Heart left ventricle (tissue), 16 donors: ENCODE measurements at places on chromosomes 16 and 17.

DNA sequence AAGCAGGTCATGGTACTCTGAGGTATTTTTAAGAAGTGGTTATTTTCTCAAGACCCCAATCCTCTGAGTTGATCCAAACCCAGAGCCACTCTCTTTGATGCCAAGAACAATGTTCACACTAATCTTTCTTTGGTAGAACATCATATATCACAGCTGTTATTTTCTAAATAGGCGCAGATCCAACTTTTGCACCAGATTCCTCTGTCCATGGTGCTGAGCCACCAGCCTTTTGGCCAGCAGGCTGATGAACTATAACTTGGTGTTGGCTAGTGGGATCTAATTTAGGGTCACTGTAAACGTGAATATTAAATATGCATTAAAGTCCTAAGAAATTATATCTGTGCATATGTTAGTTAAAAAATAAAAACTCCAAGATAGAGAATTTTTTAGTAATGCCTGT lies 7.0 kb upstream of the ZKSCAN2 start:
- DNase-seq = no peak

DNA sequence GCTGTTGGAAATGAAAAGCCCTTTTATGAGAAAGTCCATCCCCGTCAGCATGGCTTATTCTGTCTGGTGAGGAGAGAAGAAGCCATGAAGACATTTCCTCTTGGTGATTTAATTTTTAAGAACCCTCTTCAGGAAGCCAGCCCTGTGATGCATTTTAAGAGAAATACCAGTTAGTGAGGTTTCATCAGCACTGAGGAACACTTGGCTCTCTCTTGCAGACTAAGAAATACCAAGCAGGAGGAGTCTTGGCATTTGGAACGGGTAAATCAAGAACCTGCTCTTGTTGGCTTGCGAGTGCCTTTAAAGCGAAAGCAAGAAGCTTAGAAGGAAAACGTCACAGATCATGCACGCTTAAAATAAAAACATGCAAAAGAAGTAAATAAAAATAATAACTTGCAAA lies 17.5 kb downstream of the RAB11FIP3 start:
- no peak for DNase-seq

- peak; percentile 84 for DNase-seq
These were observed 68.8 kb downstream of the AMFR start for GRCh38 chr16:56356276-56357240.

DNA sequence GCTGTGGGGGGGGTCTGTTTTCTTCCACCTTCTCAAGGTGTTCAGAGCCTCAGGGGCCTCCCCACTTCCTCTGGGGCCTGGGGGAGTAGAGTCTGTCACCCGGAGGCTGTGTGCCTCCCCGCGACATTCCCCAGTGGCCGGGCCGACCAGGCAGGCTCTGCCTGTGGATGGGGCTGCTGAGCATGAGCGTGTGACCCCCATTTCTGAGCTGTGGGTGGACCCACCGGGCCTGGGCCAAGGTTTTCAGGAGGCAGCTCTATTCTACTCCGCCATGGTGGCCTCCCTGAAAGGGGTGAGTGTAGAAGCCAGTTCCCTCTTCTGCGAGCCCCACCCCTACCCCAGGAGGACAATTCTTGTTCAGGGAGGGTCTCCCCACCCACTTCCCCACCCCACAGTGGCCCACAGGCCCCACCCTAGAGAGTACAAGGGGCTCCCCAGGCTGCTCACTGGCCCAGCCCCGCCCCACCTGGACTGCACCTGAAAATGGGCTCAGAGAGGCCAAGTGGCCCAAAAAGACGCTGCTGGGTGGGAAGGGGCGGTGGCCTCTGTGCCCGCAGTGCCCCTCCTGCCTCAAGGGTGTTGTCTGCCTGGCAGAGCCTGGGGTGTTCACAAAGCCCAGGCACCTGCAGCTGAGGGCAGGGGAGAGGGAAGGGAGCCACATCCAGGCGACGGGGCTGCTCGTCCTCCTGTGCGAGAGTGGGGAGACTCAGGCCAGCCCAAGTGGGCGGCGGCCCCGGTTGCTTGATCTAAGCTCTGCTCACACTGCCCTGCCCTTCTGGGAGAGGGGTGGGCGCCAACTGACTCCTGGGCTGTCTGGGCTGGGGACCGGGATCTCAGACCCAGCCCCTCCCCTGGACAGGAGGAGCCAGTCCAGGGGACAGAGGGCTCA lies 1.3 kb downstream of the MSLN start:
- no peak for DNase-seq

GRCh38 chr17:35404360-35404759 lies 27.9 kb downstream of the SLFN12 start:
- DNase-seq = no peak

DNA sequence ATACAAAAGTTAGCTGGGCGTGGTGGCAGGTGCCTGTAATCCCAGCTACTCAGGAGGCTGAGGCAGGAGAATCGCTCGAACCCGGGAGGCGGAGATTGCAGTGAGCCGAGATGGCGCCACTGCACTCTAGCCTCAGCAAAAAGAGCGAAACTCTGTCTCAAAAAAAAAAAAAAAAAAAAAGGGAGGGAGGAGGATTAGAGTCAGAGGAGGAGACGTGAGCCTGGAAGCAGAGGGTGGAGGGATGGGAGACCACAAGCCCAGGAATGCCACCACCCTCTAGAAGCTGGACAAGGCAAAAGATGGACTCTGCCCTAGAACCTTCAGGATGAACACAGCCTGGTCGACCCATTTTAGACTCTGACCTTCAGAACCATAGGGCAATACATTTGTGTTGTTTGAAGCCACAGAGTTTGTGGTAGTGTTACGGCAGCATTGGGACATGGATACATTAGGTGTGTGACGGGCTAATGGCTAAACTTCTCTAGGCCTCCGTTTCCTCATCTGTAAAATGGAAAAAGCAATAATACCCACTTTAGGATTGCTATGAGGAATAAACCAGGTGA lies 2.1 kb upstream of the SMIM22 start:
- peak; percentile 2 for DNase-seq

DNA sequence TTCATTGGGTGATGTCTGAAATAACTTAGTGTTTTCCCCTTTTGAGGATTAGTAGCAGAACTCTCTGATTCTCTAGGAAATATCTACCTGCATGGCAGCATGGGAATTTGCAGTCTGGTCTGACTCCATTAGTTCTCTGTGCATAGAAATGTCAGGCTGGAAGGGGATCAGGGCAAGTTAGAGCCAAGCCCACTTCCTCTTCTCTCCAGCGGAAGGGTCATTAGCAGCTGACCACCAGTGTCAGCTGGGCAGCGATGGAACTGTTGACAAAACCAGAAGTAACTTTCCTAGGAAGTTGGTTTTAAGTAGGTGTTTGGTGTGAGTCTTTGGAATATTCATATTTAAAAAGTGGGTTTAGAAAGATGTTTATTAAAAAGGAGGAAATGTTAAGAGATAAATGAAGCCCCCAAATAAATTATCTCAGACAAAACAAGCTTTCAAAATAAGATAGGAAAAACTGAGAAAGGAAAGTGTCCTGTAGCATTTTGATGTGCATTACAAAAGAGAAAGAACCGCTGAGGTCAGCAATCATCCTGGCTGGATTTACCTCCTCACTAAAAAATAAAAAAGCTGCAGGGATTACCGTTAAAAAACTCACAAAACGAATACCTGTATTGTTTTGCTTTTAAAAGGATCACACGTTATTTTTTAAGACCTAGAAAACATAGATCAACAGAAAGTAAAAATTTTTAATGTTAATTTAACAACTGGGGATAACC lies 32.4 kb upstream of the MMD start:
- no peak for DNase-seq

GRCh38 chr17:610276-610675 lies 104.4 kb downstream of the VPS53 start:
- DNase-seq = no peak

DNA sequence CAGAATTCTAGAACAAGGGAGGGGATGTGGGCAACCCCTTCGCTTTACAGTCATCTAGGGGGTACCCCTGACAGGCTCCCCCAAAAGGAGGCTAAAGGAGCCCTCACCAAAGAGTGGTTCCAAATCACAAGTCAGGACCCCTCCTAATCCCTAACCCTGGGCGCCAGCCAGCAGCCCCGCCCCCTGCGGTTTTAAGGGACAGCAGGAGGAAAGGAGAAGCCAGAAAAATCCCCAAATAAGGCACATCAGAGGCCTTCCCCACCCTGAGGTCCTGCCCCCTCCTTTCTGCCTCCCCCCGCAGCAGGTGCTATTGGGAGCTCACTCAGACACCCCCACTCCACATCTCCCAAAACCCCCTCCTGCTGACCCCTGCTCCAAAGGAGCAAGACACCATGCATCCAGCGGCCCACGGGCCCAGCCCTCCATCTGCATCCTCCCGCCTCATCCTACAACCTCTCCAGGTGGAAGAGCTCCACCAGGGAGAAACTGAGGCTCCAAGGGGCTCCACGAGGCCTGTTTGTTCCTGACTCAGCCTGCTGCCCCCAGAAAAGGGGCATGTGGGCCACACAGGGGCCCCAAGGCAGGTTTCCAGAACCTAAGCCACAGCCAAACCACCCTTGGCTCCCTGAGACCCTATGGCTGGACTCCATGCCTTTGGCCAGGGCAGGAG lies 93.5 kb downstream of the GOSR1 start:
- no peak for DNase-seq

- no peak for DNase-seq
These were observed 50.3 kb upstream of the TOX3 start for GRCh38 chr16:52597073-52597771.

- no peak for DNase-seq
These were observed 31.3 kb downstream of the CLEC19A start for GRCh38 chr16:19316846-19317245.

- DNase-seq = peak; percentile 74
These were observed 2.5 kb upstream of the ZNF423 start for GRCh38 chr16:49858200-49859124.

DNA sequence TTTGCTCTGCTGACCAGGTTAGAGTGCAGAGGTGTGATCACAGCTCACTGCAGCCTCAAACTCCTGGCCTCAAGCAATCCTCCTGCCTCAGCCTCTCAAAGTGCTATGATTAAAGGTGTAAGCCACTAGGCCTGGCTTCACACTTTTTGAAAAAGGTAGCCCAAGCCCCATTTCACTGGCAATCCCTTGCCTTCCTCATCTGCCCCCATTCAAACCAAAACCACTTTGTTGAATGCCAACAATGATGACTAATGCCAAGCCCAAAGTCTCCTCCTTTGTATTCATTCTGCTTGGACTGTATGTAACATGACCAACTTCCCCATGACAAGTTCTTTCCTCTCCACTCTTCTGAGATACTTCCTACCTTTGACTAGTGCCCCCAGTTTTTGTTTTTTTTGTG lies 33.1 kb downstream of the N4BP1 start:
- DNase-seq = no peak

DNA sequence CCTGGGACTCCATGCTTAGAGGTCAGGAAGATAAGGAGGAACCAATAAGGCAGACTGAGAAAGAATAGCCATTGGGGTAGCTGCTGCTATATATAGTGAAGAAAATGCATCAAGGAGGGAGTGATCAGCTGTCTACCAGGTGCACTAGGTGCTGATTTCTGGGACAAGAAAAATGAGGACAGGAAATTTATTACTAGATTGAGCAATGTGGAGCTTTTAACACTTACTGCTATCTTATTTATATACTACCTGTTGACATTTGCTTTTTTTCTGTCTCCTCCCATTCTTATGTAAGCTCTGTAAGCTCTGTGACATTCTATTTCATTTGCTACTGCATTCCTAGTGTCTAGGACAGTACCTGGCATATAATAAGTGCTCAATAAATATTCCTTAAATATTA lies 53.7 kb upstream of the DHX40 start:
- no peak for DNase-seq

DNA sequence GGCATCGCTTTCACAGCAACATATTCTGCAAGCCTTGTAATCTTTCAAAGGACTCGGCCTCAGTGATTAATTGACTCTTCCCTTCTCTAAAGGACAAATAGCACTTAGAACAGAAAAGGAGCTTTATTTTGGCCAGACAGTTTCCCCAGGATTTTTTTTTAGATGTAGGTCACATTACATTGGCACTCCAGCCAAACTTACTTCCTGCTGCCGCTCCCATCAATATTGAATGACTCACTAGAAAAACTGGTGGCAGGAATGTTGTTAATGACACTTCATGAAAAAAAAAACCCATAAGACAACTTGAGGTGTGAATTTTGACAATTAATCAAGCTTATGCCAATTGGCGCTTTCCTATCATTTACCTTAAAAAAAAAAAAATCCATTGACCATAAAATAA lies 432.6 kb downstream of the TOX3 start:
- DNase-seq = no peak

- DNase-seq = no peak
These were observed 58.1 kb downstream of the MPHOSPH6 start for GRCh38 chr16:82111944-82112343.

GRCh38 chr17:77905766-77906165 lies 52.7 kb upstream of the TNRC6C start:
- DNase-seq = no peak

GRCh38 chr17:14926073-14926472 lies 339.1 kb downstream of the PMP22 start:
- DNase-seq = no peak

- no peak for DNase-seq
These were observed 5.1 kb upstream of the CLUH start for GRCh38 chr17:2716649-2717048.
